ENCODE measurements at places on chromosomes 4 and X.

GRCh38 chr4:72902354-72902753 lies 167.2 kb downstream of the COX18 start:
- DNase-seq, result no peak

DNA sequence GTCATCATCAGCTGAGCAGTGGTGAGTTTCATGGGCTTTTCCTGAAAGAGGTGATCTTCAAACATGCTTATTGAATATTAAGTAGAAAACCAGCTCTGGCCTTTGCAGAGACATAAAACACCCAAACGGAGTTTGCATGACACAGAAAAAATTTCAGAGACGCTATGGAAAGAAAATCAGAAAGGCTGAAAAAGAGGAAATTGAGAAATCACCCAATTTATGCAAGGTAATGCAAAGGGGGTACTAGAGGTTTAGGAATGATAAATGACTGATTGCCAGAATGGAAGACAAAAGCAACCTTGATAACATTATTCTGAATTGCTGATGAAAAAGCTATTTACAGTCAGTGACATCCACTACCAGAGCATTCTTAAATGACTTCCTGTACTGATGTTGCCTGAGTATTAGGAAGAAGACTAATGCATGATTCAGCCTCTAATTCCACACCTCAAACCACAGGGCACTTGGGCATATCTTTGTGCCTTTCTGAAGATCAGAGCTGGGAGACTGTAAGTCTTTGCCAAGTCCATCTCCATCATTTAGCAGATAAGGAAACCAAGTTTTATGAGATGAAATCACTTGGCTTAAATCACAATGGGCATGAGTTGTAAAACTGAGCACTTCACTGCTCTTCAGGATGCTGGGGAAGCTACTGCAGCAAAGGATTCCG lies 565.7 kb downstream of the PPARGC1A start:
- DNase-seq, result no peak

- no peak for DNase-seq
Observed at GRCh38 chr4:100953616-100954015, 393.7 kb downstream of the PPP3CA start.

DNA sequence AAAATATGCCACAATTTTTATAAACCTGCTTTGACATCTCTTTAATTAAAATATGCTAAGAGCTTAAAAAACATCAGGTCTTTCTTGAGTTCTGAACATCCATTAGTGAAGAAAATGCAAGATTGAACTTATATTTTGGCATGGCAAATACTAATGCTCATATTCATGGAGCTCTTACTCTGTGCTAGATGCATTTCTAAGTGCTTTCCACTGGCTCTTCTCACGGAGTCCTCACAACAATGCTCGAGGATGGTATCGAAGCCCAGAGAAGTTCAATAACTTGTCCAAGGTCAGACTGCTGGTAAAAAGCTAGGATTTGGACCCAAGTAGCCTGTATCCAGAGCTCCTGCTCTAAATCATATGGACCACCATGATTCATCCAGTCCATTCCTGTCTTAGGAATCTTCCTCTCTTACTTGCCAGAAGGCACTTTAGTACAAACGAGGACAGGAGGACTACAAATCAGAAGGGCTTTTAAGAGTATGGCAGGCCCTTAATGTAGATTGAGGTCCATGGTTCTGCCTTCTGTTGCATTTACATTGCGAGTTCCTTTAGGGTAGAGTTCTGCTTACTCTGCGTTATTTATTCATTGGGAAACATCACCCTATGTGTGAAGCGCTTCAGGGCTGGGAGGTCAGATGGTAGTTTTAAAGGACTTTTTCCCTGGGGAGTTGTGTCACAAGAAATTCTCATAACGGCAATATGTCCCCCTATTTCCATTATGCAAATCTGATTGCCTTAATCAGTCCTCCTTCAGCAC lies 199.2 kb downstream of the RASL11B start:
- no peak for DNase-seq

- DNase-seq, result no peak
Observed at GRCh38 chr4:106264331-106264728, 51.7 kb downstream of the TBCK start.

GRCh38 chr4:27081675-27082586 lies 221.3 kb downstream of the STIM2 start:
- no peak for DNase-seq

DNA sequence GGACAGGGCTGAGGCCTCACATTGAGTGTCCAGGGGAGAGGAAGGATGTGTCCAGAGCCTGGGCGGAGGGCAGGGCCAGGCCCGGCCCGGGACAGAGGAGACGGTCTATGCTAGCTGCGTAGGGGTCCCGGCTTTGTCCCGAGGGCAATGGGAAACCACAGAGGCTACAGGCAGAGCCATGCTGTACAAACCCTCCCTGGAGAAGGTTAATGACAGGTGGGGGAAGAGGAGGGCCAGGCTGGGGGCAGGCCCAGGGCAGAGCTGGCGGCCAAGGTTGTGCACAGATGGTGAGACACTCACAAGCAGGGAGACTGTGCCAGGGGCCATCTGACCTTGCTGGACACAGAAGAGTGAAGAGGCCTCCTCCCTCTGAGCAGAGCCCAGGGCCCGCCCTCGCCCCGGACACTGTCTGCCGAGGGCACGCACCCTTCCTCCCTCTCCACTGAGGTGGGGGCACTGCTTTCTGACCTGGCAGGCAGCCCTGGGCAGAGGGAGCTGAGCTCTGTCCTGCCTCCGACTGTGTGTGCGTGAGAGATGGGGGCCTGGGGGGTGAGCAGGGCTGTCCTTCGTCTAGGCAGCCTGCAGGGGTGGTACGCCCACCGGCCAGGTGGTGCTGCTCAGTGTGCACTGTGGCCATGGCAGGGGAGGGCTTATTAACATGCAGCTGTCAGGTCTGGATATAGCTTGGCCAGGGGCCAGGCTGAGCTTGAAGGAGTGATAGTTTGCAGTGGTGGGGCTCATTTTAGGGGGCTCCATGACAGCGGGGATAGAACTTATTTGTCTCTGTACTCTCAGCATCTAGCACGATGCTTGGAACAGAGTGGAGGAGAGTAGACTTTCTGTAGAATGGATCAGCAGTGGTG lies 75.7 kb upstream of the LRPAP1 start:
- DNase-seq, result no peak

DNA sequence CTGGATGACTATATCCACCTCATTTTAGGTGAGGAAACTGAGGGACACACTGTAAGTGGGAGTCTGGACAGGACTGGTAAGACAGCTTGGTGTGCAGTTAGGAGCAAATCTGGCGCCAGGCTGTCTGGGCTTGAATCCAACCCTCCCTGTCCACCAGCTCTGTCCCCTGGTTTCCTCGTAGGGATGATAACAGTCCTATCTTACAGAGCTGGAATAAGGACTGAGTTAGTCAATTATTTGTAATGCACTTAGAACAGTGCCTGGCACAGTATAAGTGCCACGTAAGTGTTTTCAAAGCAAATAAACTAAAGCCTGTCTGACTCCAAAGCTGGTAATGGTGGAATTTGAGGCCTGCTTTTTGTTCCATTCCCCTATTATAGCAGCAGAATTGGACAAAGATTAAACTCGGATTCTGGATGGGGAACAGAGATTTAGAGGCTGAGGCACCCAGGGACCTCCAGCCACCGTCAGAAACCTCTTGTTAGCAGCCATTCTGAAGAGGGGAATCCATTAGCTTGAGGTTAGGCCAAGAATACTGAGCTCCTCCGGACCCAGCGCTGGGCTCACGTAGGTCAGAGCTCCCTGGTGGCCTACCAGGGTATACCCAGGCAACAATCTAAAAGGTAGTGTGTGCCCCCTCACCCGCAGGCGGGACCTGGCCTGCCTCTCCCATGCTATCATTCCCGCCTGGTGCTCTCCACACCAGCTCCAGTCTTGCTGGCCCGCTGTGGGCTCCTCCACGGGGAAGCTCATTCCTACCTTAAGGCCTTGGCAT lies 102.1 kb downstream of the UCHL1 start:
- no peak for DNase-seq

DNA sequence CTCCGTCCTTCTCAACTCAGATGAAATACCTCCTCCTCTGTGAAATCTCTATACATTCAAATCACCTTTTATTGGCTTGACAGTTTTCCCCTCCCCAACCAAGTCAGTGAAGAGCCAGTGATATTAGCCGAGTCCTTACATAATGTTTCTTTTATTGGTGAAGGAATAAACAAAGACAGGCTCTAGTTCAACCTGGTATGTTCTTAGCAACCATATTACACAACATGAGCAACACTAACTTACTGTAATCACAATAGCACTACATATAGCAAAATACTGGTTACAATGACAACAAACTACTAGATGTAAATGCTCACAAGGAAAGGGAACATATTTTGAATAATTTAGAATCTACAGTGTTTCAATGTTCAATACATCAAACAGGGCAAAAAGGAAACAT lies 19.9 kb downstream of the DHX15 start:
- no peak for DNase-seq

GRCh38 chrX:71652405-71652804 lies 14.9 kb upstream of the LOC101059915 start:
- no peak for DNase-seq

- no peak for DNase-seq
Observed at GRCh38 chr4:48290146-48290772, 20.6 kb upstream of the TEC start.
